IMR-90 (cell line): ENCODE measurements at places on chromosomes 3 and 15. TPM values are rescaled to one million over a fixed set of nuclear protein-coding genes. Genes with fewer than 3 reads are reported as not detected.

MRPS11 gene
- total RNA-seq: 45.5 and 66.1 TPM in 2 replicates

GOLGA6L26 gene
- not detected in 2 replicates for total RNA-seq

CX3CR1 gene
- not detected in 2 replicates for total RNA-seq

GRCh38 chr3:7841451-7841850 lies 660.2 kb upstream of the LMCD1 start:
- no peak for DNase-seq

DNA sequence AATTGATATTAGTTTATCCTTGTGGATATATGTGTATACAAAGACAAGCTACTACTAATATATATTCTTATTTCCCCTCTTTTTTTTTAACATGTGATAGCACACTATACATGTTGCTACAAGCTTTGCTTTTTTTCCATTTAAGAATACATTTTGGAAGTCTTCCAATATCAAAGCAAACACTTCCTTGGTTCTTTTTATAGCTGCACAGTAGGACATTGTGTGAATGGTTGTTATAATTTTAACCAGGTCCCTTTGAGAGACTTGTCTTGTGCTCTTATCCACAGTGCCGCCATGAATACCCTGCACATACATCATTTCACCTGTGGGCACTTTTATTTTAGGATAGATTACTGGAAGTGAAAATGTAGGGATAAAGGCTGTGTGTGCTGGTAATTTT lies 88.7 kb downstream of the CACNA2D3 start:
- DNase-seq: no peak

GRCh38 chr15:84721371-84721770 lies 5.4 kb upstream of the SEC11A start:
- DNase-seq: no peak

DNA sequence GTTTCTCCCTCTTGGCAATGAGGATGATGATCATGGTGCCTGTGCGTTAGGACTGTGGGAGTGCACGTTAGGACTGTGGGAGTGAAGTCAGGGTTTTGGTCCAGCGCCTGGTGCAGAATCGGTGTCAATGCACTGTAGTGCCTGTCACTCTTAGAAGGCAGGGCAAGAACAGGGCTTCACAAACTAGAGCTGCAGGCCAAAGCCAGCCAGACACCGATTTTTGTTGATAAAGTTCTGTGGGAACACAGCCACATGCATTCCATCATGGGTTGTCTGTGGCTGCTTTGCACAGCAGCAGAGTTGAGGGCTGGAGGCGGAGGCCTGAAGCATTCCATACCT lies 32.6 kb upstream of the NR2C2 start:
- DNase-seq: no peak

DNA sequence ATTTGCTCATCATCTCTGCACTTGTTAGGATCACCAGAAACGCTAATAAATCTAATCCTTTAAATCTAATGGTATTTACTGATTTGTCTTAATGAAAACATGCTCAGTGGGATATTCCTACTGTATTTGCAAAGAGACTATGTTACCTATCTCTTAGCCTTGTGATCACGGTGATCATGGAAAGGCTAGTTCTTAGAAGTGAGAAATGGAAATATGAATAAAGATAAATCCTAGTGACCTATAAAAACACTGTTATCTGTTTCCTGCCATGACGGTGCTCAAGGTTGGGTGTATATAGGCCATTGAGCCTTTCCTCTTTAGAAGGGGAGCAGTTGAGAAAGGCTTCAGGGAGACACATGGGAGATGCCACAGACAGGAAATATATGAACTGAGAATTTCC lies 116.3 kb downstream of the THRB start:
- DNase-seq: no peak

GRCh38 chr3:111851511-111851954 lies 7.5 kb upstream of the PHLDB2 start:
- DNase-seq: peak; percentile 73

DNA sequence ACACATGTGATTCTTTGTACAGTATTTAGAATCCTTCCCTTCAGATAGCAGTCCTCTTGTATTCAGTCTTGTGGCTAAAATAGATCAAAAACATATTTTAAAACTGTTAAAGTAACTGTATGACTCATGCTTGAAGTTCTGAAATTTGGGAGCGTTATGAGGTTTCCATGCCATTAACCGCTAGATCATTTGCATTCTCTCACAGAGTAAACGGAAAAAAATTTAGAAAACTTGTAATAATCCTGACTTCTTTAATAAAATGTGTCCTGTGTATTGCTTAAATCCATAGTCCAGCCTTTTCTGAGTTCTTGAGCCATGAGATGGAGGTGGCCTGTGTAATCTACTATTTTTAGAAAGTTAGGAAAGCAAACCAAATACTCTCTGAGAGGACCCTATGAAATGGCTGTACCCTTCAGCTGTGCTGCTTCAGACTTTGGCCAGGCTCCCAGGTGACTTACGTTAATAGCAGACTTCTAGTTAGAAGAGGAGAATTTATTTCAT lies 33.8 kb downstream of the MBNL1 start:
- peak; percentile 90 for DNase-seq

GRCh38 chr3:170240142-170240541 lies 17.9 kb downstream of the PRKCI start:
- DNase-seq: no peak

- peak; percentile 79 for DNase-seq
These were observed 408.2 kb upstream of the THBS1 start for GRCh38 chr15:39172380-39173281.

GRCh38 chr3:142990721-142991120 lies 10.6 kb upstream of the U2SURP start:
- DNase-seq: no peak

GRCh38 chr3:56801662-56802377 lies at the start of gene ARHGEF3:
Gene ARHGEF3, minus strand, starts transcription at chr3:56801949. Its CDS starts 151 bp downstream, at chr3:56801798.
- DNase-seq: peak; percentile 48

GRCh38 chr3:150810641-150811040 lies 47.7 kb upstream of the SIAH2 start:
- no peak for DNase-seq
